ENCODE measurements at places on chromosomes 2 and 18.

GRCh38 chr2:168948621-168949212 lies 47.6 kb downstream of the G6PC2 start:
- no peak overlapping the region for H3K4me3 ChIP-seq
- no peak for DNase-seq
- H3K4me1 ChIP-seq: no peaks in the 10 kb centered on the region
- no peaks in the 10 kb centered on the region for H3K36me3 ChIP-seq

- H3K4me1 ChIP-seq: no peaks in the 10 kb centered on the region
- no peak overlapping the region for H3K27ac ChIP-seq
- DNase-seq: no peak
- peaks cover 14% of the 10 kb centered on the region for H3K27me3 ChIP-seq
- peaks cover 2% of the 10 kb centered on the region for H3K36me3 ChIP-seq
Observed at GRCh38 chr2:86661333-86661732, 37.7 kb upstream of the RNF103 start.

- DNase-seq: no peak
- no peaks in the 10 kb centered on the region for H3K36me3 ChIP-seq
- peaks cover 43% of the 10 kb centered on the region for H3K27me3 ChIP-seq
- no peak overlapping the region for H3K4me3 ChIP-seq
- H3K27ac ChIP-seq: no peak overlapping the region
Observed at GRCh38 chr2:42905341-42906110, 113.1 kb upstream of the HAAO start.

DNA sequence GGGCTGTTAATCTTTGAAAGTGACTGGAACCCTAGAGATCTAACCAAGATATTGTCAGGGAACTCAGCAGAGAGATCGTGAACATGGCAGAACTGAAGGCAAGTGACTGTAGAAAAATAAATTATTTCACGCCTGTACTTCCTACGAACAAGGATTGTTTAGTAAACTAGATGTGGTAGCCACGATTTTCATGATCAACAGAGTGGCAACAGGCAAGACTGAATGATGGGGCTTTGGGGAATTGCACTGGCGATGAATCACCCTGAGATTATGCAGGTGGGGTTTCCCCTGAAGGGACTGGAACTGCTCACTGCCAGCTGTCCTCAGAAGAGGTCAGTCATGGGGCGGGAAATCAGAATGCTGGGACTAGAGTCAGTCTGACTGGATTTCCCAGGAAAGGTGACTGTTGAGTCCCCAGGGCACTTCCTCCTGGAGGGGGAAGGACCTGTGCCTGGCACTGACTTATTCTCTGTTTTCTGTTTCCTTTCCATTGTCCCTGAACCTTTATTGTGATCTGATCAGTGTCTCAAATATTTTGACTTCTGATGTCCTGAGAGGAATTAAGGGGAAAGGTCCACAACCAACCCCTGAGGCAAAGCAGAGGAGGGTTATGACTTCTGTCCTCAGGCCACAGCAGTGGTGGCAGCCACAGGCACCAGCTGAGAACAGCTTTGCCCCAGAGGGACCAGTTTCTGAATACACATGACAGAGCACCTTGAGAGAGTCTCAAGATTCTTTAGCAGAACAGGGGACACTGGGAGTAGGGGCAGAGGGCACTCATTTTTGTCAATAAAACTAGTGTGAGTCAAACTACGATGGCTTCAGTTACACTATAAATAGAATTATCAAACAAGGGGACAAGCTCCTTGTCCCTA lies 70.0 kb downstream of the NAB1 start:
- no peak overlapping the region for H3K4me3 ChIP-seq
- no peak for DNase-seq
- no peak overlapping the region for H3K27ac ChIP-seq
- peaks cover 15% of the 10 kb centered on the region for H3K4me1 ChIP-seq

- H3K27me3 ChIP-seq: no peaks in the 10 kb centered on the region
- H3K36me3 ChIP-seq: no peaks in the 10 kb centered on the region
- DNase-seq: no peak
- H3K4me1 ChIP-seq: peaks cover 12% of the 10 kb centered on the region
- no peak overlapping the region for H3K4me3 ChIP-seq
Observed at GRCh38 chr2:1518331-1518803, 105.1 kb downstream of the TPO start.

- peaks cover 62% of the 10 kb centered on the region for H3K4me1 ChIP-seq
- DNase-seq: no peak
- H3K36me3 ChIP-seq: peaks cover 21% of the 10 kb centered on the region
- H3K4me3 ChIP-seq: peak overlapping the region; percentile 97
Observed at GRCh38 chr2:54560146-54560881, 104.2 kb downstream of the SPTBN1 start.

DNA sequence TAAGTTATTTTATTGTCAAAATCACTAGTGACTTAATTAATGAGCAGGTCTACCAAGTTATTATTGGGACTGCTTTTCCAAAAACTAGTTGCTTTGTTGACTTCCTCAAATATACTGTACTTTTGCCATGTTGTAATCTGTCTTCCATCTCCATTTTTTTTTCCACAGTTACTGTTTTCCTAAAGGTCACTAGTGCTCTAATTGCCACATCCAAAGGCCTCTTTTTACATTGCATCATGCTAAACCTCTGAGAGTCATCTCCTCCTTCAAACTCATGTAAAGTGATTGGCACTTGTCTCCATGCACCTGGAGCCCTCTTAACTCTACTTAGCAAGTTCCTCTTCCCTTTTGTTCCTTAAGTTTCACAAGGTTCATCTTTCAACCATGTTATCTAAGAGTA lies 11.8 kb downstream of the PMAIP1 start:
- peaks cover 5% of the 10 kb centered on the region for H3K4me1 ChIP-seq
- no peak overlapping the region for H3K4me3 ChIP-seq
- no peak for DNase-seq
- H3K27me3 ChIP-seq: no peaks in the 10 kb centered on the region

GRCh38 chr2:70659551-70659950 lies 105.9 kb upstream of the TGFA start:
- H3K4me1 ChIP-seq: peaks cover 3% of the 10 kb centered on the region
- H3K27me3 ChIP-seq: peaks cover 51% of the 10 kb centered on the region
- DNase-seq: no peak
- H3K4me3 ChIP-seq: no peak overlapping the region
- peaks cover 1% of the 10 kb centered on the region for H3K36me3 ChIP-seq

DNA sequence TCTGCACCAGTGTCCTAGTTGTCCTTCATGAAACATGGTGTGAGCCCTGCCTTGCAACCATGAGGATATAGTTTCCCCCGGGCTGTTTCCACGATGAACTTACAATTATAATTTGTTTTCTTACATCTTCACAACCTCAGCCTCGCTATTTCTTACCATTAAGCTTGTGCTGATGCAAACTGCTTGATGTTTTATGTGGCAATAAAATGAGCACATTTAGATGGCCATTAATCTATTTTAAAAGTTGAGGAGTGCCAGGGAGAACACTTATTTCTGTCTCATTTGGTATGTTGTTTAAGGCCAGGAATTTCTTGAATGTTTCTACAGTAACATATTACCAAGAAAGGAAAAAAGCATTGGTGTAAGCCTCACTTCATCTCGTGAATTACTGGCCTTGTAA lies 214.5 kb upstream of the SLC8A1 start:
- H3K27ac ChIP-seq: no peak overlapping the region
- no peaks in the 10 kb centered on the region for H3K4me1 ChIP-seq
- H3K4me3 ChIP-seq: no peak overlapping the region
- no peak for DNase-seq
- no peaks in the 10 kb centered on the region for H3K27me3 ChIP-seq

DNA sequence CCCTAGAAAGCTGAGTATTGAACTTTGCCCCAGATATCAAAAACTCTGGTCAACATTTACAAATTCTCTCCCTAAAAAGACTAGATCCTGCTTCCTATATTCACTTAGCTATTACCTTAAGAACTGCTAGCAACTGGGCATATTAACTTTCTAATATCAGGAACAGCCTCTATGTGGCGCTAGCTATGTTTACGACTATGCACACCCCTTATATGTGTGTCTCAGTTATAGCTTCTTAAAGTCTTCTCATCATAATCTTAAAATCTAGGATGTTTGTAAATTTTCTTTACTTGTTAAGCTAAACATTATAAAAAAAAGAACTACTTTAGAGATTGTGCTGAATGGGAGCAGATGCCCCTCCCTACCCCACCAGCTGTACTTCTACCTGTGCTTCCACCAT lies 1.7 kb upstream of the STAMBP start:
- H3K27me3 ChIP-seq: no peaks in the 10 kb centered on the region
- peaks cover 36% of the 10 kb centered on the region for H3K4me1 ChIP-seq
- H3K27ac ChIP-seq: no peak overlapping the region
- no peak for DNase-seq
- H3K36me3 ChIP-seq: peaks cover 20% of the 10 kb centered on the region

DNA sequence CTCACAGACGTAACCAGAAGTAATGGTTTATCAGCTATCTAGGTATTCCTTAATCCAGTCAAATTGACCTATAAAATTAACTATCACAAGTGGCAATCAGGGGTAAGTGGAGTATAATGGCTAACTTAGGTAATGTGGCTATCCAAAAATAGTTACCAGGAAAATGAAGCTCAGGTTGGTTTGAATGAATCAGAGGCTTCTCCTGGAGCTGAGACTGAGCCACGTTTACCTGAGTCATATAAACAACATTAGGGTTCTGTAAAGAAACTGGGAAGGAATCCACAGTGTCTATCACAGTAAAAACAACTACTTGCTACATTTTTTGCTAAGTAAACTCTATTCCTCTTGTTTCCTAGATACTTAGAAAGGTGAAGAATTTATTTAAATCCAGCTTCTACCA lies 236.0 kb upstream of the SPHKAP start:
- no peak for DNase-seq
- no peak overlapping the region for H3K4me3 ChIP-seq
- no peaks in the 10 kb centered on the region for H3K36me3 ChIP-seq
- no peak overlapping the region for H3K27ac ChIP-seq
- no peaks in the 10 kb centered on the region for H3K27me3 ChIP-seq

GRCh38 chr18:34978533-34978893 lies 62.7 kb upstream of the MAPRE2 start:
- H3K4me1 ChIP-seq: peaks cover 22% of the 10 kb centered on the region
- no peak for DNase-seq
- H3K36me3 ChIP-seq: peaks cover 3% of the 10 kb centered on the region

DNA sequence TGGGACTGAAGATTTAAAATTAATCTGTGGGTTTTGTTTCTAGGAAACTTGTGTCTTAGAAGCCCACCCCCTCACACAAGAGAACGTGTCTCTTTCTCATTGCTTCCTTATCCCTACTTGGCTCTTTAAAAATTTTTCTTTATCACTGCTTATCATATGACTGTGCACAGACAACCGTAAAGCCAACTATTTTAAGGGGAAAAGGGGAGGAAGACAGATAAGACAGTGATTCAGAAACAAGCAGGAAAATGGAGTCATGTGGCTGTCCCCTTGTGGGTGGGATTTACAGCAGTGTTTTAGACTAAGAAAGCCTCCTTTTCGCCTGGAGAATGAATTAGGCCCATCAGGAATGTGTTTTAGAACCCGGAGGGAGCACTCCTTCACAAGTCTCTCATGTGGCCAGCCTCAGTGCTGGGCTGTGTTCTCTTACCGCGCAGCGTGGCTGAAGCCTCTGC lies 17.6 kb downstream of the PRKCE start:
- H3K36me3 ChIP-seq: peaks cover 3% of the 10 kb centered on the region
- no peaks in the 10 kb centered on the region for H3K4me1 ChIP-seq
- H3K4me3 ChIP-seq: no peak overlapping the region
- DNase-seq: no peak
- no peaks in the 10 kb centered on the region for H3K27me3 ChIP-seq

DNA sequence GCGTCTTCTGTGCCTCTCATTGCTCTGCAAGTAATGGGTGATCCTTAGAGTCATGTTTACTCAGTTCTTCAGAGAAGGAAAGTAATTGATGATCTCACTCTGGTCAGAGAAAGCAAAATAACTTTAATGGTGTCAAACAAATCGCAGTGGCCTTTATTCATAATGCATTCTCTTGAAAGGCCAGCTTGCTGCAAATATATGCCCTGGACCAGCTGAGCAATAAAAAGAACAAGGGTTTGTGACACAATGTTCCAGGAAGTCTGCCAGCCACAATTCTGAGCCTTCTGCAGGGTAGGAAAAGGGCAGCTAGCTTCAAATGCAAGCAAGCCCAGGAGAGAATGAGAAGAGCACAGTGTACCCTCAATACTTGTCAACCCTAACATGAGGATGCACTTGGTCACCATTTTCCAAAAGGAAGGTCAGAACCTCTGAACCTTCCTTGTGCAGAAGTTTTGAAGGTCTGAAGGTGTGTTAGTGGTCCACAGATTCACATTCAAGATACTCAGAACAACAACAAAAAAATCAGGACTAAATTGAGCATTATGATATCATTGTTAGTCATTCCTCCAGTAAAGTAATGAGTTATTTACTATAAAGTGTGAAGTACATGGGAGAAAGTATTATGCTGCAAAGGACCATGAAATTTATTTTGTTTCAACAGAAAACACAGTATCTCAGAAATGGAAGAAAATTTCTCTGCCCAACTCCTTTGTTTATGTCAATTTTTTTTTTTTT lies 355.6 kb downstream of the PAX3 start:
- H3K27ac ChIP-seq: no peak overlapping the region
- H3K4me3 ChIP-seq: no peak overlapping the region
- no peaks in the 10 kb centered on the region for H3K36me3 ChIP-seq
- no peaks in the 10 kb centered on the region for H3K4me1 ChIP-seq

- peaks cover 7% of the 10 kb centered on the region for H3K36me3 ChIP-seq
- no peaks in the 10 kb centered on the region for H3K27me3 ChIP-seq
- H3K4me1 ChIP-seq: peaks cover 8% of the 10 kb centered on the region
- H3K4me3 ChIP-seq: no peak overlapping the region
- H3K27ac ChIP-seq: no peak overlapping the region
Observed at GRCh38 chr18:49119401-49119800, 168.6 kb upstream of the SMAD7 start.

- no peak overlapping the region for H3K27ac ChIP-seq
- H3K4me1 ChIP-seq: no peaks in the 10 kb centered on the region
- no peak overlapping the region for H3K4me3 ChIP-seq
- peaks cover 85% of the 10 kb centered on the region for H3K27me3 ChIP-seq
Observed at GRCh38 chr2:235325151-235325550, 168.7 kb upstream of the AGAP1 start.

GRCh38 chr18:45169610-45170009 lies 445.7 kb upstream of the SLC14A2 start:
- H3K36me3 ChIP-seq: no peaks in the 10 kb centered on the region
- H3K27me3 ChIP-seq: no peaks in the 10 kb centered on the region
- H3K27ac ChIP-seq: no peak overlapping the region

GRCh38 chr2:40773291-40773690 lies 321.4 kb upstream of the SLC8A1 start:
- no peak overlapping the region for H3K27ac ChIP-seq
- H3K4me3 ChIP-seq: no peak overlapping the region
- DNase-seq: no peak
- no peaks in the 10 kb centered on the region for H3K27me3 ChIP-seq
- H3K36me3 ChIP-seq: no peaks in the 10 kb centered on the region
- H3K4me1 ChIP-seq: no peaks in the 10 kb centered on the region

All from central memory CD8-positive, alpha-beta T cell (primary cell).